ENCODE measurements at places on chromosomes 1 and 21. TPM values are rescaled to one million over a fixed set of nuclear protein-coding genes. Genes with fewer than 3 reads are reported as not detected.

Gene ZFP69
- 1.4 TPM for total RNA-seq

Gene CSF3R
- not detected for total RNA-seq

Gene NMNAT2
- total RNA-seq = not detected

Gene CFAP74
- not detected for total RNA-seq

DNA sequence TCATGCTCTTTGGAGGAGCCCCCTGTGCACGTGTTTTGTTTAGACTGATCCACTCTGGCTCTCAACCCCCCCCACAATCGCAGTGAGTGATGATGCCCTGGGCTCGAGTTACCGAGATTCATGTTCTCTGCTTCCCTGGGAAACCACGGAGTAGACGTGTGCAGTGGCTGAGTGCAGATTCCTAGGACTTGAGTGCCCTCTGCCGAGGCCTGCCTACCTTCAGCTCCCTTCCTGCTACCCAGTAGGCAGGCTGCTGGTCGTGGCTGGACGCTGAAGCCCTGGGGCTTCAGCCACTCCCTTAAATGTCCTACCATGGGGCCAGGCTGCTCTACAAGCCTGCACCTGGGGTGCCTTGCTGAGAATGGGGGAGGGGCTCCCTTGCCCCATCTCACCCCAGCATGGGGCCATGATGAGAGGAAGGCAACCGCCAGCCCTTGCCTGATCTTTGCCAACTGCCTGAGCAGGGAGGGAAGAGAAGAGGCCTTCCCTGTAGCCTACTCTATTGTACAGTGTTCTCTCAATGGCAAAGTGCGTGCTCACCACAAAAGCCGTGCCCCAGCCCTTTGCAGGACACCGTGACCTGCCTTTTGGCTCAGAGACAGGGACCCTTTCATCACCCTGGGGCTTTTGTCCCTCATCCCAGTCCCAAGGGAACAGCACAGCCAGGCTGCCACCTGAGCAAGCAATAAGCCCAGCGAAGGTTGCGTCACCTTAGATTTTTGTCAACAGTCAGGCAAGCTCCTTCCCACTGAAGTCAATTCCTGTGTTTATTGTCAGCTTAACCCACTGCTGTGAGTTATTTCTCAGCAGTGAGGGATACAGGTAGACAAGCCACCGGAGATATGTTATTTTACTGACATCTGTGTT lies 4.1 kb upstream of the GRIK3 start:
- no peak for DNase-seq

DNA sequence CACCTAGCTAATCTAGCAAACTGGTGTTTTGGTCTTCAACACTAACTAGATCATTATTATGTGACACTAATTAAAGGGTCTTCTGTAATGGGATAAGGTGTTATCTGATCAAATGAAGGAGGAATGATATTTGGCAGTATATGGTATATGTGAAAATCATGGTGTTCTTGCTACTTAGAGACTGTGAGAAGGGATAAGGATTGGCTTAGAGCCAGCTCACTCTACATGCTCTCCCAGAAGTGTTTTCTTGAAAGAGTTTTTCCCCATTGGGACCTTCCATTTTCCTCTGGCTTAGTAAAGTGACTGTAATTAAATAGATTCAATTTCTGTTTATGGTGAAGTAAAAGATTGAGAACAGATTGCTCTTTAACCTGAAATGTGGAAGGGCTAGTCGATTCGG lies 71.2 kb upstream of the RGL1 start:
- DNase-seq = no peak

DNA sequence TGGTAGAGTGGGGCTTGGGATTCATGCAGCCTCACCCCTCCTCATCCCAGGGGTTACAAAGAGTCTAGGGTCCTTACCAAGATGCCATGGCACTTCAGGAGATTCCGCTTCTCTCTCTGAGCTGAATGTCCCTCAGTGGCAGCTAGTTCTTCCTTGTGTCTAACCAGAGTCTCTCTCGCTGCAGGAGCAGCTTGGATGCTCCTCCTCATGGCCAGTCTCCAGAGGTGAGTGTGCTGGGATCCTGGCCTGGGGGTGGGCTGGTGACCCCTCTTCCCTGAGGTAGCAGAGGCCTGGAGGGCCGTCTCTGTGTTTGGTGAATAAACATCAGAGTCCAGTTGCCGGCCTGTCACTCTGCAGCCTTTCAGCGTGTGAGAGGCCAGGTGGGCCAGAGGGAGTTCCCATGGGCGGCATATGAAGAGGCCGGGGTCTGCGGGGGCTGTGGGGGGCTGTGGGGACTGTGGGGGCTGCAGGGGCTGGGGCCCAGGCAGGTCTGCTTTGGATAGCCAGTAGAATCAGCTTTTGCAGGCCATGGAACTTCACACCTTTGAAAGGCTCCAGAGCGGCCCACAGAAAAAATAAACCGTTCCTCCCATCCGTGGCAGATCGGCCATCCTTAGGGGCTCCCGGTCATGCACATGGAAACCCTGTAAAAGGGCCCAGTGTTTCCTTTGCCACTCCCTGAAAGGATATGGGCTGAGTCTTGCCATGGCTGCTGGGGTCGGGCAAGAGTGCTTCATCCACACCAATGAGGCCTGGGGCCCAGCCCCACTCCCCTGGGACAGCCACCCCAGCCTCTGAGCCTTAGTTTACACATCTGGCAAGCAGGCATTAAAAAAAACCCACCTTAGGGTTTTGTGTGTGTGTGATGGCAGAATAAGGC lies 256.4 kb downstream of the FOXD2 start:
- no peak for DNase-seq

DNA sequence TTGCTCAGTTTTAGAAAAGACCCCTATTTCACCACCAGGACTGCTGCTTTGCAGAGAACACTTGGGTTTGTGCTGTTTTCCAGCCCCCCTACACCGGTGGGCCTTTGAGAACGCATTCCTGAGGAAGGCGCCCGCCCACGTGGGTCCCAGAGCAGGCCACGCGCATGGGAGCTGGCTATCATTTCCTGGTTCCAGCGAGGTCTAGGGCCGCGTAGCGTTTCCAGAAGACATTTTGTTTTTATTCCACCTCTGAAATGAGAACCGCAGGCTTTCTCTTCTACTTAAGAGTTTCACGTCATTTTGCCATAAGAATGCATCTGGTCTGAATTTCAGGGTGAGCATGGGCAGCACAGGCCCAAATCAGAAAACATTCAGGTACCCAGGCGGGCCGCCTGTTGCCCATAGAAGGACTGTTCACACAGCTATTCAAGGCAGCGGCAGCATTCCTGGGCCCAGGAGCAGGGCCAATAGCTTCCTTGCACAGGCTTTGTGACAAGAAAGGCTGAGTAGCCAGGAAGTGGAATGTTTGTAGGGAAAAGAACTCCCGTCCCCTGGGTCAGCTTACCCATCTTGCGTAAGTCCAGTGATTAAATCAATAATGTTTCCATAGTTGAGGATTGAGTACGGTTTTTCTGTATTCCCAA lies 1.4 kb upstream of the KLHL21 start:
- peak; percentile 60 for DNase-seq

DNA sequence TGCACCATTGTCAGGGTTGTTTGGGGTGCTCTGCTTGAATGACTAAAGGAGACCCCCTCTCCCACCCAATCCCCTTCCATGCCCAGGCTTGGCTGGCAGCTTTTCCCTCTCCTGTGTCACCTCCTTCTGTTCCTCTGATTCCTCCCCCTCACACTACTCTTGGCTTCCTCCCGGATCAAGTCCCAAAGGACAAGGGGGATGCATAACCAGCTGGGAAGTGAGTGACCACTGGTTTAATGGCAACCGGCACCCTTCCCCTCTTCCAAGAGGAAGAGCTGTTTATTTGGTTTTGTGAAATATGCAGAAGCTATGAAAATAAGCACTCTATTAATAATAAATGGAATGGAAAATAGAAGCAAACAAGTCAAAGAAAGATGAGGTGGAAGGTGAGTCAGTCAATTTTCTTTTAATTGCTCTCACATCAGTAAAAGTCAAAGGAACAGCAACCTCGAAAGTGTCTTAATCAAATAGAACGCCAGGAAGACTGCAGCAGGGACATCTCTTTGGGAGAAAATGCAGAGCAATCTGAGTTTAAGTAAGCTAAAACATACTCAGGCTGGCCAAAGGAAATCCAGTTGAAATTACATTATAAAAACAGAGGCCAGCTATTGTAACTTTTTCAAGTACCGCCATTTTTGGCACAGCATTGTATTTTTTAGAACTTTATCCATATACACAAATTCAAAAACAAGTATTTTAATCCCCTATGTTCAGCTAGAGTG lies 322.5 kb downstream of the SIPA1L2 start:
- no peak for DNase-seq

- no peak for DNase-seq
Observed at GRCh38 chr1:3321559-3322449, 132.7 kb upstream of the ARHGEF16 start.
